ENCODE measurements at places on chromosomes 7 and 10.

DNA sequence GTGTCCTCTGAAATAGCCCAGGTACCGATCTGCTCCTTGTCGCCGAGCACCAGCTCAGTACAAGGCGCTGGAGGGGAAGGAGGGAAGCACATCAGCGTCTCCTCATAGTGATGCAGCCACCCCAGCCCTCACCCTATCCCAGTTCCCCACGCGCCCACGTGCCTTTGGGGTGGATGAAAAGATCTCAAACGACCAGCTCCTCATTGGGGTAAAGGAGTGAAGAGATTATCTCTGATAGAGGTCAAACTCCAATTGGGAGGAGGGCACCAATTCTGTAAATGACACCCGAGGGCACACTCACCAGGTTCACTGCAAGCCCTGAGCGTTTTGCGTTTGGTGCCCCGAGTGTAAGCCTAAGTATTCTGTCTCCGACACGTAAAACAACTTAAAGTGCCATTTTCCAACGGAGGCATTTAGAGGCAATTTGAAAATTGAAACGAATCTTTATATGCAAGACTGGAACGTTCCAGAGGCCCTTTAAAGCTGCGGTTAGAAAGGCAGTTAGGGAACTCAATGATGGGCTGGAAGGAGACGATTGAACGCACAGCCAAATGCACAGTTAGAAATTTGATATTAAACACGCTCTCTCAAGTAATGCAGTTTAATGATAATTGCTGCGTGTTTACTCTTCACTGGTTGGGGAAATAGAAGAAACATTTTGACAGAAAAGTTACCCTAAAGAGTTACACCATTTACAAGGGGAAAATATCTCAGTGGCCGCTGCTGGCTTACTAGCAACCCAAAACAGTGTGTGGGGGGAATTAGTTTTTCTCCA is 8.9 kb upstream of the EMX2 start:
- DNase-seq: no peak

GRCh38 chr7:150564006-150564405 is 3.2 kb upstream of the GIMAP4 start:
- DNase-seq: no peak

DNA sequence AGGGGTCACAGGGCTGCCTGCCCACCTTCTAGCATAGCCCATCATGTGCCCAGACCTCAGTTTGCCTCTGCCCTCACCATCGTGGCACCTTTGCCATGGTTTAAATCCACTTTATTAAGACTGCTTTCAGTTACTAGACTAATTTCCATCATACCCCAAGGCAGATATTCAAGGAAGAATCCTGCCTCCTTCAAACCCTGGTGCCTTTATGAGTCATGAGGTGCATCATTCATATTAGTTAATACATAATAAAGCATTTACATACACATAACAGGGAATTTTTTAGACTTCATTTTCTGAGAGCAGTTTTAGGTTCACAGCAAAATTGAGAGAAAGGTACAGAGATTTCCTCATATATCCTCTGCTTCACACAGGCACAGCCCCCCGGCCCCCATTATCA is 62.8 kb downstream of the CXCL12 start:
- no peak for DNase-seq

DNA sequence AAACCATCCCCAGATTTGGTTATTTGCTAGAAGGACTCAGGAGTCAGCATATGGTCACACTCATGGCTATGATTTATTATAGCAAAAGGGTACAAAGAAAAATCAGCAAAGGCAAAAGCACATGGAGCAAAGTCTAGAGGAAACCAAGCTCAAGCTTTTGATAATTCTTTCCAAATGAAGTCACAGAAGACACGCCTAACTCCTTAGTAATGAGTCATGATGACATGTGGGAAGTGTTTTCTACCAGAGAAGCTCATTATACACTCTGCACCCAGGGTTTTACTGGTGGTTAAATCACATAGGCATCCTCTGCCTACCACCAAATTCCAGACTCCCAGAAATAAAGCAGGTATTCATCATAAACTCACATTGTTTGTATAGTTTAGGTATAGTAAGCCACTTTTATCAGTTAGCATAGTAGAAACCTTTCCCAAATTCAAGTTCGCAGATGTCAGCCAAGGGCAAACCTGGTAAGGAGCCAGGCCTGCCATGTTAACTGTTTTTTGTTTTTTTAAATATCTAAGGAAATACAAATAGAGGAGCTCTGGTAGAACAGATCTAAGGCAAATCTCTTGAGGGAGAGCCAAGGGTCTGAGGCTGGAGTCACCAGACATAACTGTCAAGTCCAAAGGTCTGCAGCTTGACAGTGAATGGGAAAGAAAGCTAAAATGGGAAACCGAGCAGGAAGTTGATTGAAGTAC is 15.4 kb upstream of the HIBADH start:
- DNase-seq: peak; percentile 46

DNA sequence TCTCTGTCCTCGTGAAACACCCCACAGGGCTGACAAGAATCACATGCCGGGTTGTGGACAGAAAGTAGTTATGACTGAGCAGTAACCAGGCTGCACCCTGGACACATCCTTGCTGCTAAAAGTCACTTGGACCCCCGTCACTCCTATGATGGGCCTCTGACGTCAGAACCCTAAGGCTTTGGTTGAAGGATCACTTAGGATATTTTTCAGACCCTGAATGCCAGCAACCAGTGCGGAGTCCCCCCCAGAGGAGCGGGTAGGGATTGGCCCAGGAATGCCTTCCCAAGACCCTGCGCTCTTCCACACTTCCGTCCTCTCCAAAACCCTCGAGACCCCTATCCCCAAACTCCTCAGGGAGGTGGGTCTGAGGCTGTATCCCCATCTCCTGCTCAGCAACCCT is 52.1 kb downstream of the CFAP46 start:
- DNase-seq: no peak

DNA sequence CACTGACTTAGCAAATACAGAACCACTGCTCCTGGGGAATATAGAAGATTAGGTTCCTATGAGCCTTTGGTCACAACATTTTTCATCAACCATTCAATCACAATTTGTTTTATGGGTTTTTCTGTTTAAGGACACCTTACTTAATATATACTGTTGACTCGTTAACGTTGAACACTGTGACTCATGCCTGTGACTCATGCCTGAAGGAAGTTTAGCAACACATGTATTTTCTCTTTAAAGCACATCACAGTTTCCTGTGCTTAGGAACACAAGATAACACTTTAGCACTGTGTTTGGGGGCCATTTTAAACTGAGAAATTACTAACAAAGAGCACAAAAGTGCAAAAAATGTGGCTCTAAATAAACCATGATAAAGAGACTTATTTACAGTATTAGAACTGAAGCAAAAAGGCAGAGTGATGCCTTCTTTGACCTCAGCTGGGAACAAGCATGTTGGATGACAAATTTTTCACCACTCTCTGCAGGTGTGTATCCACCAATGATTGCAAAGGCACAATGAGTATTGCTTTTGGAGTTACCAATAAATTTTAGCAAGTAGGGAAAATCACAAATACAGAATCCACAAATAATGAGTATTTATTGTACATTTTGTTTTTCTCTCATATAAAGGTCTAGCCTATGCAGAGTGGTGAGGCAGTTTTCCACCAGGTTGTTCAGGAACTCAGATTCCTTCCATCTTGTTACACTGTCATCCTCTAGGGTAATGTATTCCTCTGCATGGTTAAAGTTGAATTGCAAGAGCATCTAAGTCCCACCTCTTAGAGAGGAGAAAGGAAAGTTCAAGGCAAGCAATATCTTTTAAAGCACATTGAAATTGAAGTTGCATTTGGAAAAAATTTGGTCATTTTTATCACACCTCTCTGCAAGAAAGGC is 7.3 kb downstream of the FGFBP3 start:
- peak; percentile 88 for DNase-seq

GRCh38 chr10:15262036-15262713 is 93.7 kb upstream of the NMT2 start:
- DNase-seq: no peak

DNA sequence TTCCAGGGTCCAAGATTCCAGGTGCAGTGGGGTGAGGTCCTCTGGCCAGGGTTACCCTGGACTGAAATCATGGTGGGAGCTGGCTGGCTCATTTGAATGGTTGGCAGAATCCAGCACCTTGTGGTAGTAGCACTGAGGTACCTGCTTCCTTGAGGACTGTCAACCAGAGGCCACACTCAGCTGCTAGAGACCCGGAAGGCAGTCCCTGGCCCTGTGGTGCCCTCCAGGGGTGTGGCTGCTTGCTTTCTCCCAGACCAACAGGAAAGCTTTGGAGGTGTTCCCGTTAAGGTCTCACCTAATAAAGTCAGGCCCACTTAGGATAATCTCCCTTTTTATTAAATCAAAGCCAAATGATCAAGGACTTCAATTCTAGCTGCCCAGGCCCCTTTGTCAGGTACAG is 107.7 kb upstream of the GDF10 start:
- DNase-seq: no peak

- no peak for DNase-seq
Measured at GRCh38 chr10:1214882-1215540, 158.8 kb downstream of the WDR37 start.

- DNase-seq: no peak
Measured at GRCh38 chr10:96267234-96267705, 4.1 kb downstream of the BLNK start.

GRCh38 chr7:80611779-80612178 is 26.7 kb upstream of the CD36 start:
- no peak for DNase-seq

DNA sequence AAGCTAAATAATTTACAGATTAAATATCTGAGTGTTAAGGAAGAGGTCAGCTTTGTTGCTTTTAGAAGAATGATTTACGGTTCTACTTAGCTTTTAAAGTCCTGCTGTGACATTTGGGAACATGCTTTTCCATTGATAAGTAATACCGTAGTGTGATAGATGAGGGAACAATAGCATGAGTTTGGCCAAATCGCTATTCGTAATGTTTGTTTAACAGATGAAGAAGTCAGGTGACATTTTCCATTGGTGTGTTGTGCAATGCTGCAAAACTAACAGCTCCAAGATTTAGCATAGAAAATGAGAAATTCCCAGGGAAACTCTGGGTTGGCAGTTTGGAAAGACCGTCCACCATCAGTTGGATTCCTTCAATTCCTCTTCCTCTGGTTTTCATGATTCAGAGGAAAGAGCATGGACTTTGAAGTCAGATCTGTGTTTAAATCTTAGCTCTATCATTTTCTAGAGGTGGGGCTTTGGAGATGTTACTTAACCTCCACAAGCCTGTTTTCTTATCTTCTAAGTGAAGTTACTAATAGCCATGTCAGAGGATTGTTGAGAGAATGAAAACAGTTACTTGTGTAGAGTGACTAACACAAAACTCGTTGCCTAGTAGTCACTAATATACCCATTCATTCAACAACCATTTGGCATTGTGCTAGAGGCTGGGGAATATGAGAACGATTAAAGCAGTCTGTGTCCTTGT is 140.4 kb upstream of the BMPER start:
- no peak for DNase-seq

DNA sequence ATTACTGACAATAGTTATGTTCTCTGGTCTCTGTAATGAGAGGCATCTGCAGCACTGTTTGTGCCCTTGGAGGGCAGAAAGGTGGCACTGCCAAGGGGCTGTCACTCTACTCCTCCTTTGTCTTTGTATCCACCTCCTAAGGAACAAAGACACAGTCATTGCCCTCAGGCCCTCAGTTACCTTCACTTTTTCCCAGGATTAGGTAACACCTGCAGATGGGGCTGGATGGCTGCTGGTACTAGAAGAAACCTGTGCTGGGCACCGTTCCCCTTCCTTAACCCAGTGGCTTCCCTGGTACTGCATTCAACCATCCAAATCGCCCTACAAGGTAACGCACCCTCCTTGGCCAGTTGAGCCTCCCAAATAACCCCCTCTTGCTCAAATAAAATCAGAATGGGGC is 246.9 kb upstream of the NEBL start:
- no peak for DNase-seq

Data from suppressor macrophage treated with lipopolysaccharide for 4 hours (primary cell).